Stimulated activated CD4-positive, alpha-beta T cell treated with anti-CD3 and anti-CD28 coated beads, Interleukin-4, amount 100 ng/mL, for 24 hours (primary cell): ENCODE measurements at places on chromosomes 11 and 22.

GRCh38 chr11:31254415-31254814, 115.1 kb downstream of the DCDC1 start:
- no peak for DNase-seq

- no peak for DNase-seq
These were observed 6.1 kb downstream of the SLC25A1 start for GRCh38 chr22:19172213-19173046.

GRCh38 chr11:316891-317301, 3.1 kb downstream of the IFITM1 start:
- DNase-seq, result no peak

DNA sequence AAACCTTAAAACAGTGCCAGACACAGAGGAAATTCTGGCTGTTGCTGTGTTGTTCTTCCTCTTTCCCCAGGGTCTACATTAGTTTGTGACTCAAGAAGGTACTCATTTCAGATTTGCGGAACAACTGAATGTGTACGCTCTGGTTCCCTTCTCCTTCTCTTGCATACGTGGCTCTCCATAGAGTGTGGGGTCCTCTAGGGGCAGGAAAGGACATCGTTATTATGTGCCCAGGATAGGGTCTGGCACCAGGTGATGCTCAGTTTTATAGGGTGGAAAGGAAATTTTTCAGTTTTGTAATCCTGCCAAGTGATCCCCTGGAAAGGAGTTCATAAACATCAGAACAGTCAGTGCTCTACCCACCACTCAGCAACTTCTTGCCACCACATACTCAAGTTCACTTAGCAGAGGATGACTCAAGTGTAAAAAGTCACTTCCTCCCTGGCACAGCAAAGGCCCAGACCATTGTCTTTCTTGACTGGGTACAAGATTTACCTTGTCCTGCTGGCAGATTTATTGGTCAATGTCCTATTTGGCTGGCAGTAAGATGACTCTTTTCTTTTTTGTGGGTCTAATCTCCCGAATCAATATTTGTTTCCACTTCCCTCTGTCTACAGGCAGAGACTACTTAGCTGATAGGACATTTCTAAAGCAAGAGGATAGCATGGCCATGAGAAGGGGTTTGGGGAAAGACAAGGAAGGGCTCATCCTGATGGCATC, 246.0 kb upstream of the TENM4 start:
- no peak for DNase-seq

- DNase-seq, result no peak
These were observed 64.4 kb upstream of the MYEOV start for GRCh38 chr11:69229511-69229910.

- DNase-seq, result no peak
These were observed 44.0 kb upstream of the TUB start for GRCh38 chr11:8036986-8037385.

DNA sequence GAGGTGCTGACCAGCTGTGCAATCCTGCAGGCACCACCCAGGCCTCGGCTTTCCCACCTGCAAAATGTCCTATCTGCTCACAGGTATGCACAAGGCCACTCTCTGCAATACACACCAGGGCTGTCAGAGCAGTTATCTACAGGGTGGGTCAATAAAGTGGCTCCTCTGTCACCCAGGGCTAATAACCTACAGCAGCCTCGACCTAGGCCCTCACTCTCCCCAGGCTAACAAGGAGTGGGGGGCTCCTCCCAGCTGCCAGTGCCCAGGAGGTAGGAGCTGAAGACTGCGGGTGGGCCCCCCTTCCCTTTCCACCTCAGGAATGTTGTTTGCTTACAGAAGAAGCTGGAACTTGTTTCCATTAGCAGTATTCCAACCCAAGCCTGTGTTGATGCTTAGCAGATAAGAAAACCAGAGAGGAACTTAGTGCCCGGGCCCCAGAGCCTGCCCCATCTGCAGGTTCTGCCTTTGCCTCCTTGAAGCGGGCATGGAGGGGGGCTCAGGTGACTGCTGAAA, 26.8 kb downstream of the MYH9 start:
- no peak for DNase-seq

DNA sequence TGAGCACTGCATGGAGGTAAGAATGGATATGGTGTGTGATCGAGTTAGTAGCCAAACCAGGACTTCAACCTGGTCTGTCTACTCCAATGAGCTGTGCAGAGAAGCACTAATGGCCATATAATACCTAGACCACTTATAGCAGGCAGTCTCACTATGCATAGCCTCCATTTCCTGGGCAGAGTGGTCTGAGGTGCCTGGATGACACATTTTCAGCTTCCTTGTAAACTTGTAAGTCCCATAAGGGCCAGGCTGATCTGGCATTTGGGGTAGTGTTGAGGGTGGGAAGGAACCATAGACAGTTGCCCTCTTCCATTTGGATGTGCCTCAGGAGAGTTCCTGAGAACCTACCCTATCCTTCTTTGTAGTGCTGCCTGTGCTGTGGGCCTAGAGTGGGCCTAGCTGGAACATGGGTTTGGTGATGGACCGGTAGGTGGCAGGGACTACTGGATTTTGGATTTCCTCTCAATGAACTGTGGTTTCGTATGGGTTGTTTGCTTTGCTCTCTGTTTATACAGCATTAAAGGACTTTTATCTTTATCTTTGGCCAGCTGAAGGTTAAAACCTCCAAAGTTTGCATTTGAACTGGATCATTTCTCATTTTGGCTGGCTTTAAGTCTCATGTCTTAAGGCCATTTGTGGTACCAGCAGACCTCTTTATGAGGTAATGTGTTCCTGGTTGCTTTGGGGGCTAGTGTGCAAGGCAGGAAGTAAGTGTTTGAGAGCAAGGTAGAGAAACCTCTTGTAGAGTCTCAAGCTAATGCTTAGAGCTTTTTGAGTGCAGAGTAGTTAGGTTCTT, 86.9 kb downstream of the STIM1 start:
- no peak for DNase-seq

DNA sequence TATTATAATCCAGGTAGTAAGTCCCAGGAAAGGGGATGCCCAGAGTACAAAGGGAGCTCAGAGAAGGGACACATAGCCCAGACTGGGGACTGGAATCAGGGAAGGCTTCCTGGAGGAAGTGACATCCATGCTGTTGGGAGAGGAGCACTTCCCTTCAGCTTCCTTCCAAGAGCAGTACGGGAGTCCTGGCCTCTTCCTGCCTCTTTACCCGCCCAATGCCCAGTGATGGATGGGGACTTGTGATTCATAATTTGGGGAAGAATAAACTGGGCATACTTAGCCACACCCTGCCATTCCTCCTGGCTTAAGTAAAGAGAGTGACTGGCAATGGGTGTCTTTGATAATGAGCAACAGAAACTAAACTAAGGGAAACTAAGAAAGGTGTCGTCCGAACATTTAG, 11.5 kb downstream of the C11orf91 start:
- no peak for DNase-seq

- no peak for DNase-seq
These were observed 17.1 kb upstream of the EFCAB6 start for GRCh38 chr22:43828998-43829782.

DNA sequence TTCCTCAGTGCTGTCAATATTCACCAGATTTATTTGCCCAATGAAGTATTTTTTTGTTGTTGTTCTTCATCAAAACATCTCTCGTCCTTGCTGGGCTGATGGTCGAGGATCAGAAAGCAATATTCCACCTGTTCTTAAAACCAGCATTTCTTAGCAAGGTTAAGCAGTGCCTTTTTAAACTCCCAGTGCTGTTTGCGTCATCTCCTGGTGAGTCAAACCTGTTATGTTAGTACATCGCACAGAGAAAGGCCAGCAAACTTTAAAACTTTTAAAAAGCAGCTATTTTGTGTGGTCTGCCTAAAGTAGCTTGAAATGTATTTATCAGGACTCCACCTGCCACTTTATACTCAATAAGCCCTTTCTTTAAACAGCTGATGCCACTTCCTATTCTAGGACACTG, 802.0 kb downstream of the KCNA4 start:
- DNase-seq, result no peak

- DNase-seq, result peak; percentile 87
These were observed 2.2 kb upstream of the RPS19BP1 start for GRCh38 chr22:39534591-39535356.

GRCh38 chr11:37411289-37411688, 813.3 kb upstream of the RAG2 start:
- DNase-seq, result no peak

- DNase-seq, result peak; percentile 79
These were observed 20.2 kb downstream of the RTN4RL2 start for GRCh38 chr11:57480409-57481137.

GRCh38 chr11:21653951-21654421, 538.9 kb upstream of the ANO5 start:
- DNase-seq, result no peak
